ENCODE measurements at places on chromosomes 3 and 15. TPM values are rescaled to one million over a fixed set of nuclear protein-coding genes. Genes with fewer than 3 reads are reported as not detected.

Gene STRA6
- total RNA-seq, result 4.5 TPM

Gene SLC4A7
- total RNA-seq, result 99.3 TPM

Gene LSMEM2
- total RNA-seq, result not detected

Gene CCDC39
- 0.12 TPM for total RNA-seq

Gene AHSG
- not detected for total RNA-seq

Gene C3orf62
- total RNA-seq, result 1.2 TPM

Gene CACNA2D3
- total RNA-seq, result not detected

Gene GXYLT2
- total RNA-seq, result 16.1 TPM

Gene NANOGP8
- total RNA-seq, result not detected

Gene ADGRG7
- total RNA-seq, result 1.1 TPM

Gene BDH1
- 3.9 TPM for total RNA-seq

Gene MYZAP
- 1.6 TPM for total RNA-seq

Gene GCNT3
- 0.37 TPM for total RNA-seq

Gene PRSS50
- 0.12 TPM for total RNA-seq

Data from uterine smooth muscle cell (primary cell).